SHP77 treated with DMSO at 0.1 percent for 48 hours (cell line): ENCODE measurements at places on chromosomes 11 and 22.

DNA sequence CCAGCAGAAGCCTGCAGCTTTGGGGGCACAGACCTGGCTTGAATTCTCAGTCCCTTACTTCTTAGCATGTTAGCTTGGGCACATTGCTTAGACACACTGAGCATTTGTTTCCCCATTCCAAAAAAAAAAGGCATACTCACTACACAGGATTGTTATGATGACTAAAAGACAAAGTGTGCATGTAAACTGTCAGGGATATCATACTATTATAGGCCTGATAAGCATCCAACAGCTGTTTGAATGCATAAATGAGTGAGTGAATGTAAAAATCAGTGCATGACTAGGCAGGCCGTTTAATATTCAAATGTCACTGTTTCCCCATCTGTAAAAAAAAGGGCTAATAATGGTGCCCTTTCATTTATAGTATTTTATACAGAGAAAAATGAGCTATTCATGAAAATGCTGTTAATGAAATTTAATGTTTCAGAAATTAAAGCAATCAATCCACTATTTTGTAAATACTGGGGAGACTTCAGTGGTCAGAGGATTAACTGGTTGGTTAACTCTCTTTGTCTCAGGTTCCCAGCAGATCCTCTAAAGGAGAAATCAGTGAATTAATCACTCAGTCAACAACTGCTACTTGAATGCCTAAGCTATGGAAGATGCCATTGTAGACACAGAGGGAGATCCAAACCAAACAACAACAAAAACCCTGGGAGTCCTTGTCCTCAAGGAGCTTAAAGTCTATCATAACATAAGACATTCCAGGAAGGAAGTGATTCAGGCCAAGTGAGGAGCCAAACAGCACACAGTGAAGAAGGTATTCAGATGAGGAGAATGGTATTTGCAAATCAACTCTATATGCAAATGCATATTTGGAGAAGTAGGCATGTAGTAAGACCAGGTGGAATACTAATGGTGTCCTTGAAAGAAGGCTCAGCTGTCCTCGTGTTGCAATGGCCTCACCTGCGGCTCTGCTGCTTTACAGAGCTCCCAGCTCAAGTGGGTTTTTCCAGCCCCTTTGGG, 26.8 kb downstream of the BARX2 start:
- no peak for DNase-seq

DNA sequence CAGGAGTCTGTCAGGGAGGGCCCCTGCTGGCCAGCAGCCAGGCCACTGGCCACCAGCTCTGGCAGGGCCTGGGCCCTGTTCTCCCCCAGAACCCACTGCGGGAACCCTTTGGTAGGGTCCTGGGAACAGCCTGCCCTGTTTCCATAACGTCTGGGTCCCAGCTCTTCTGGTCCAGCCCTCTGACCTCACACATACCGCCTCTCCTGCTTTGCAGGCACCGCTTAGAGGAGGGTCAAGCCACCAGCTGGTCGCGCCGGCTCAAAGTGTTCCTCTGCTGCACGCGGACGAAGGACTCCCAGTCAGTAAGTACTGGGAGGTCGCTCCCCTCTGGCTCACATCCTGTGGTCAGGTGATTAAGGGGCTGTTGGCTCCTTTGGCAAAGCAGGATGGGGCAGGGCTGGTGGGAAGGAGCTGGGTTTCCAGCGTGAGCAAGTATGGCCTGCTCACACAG, 26.6 kb upstream of the MYRF start:
- no peak for DNase-seq

GRCh38 chr11:114193730-114194679, 102.2 kb upstream of the NNMT start:
- no peak for DNase-seq

- peak; percentile 41 for DNase-seq
Measured at GRCh38 chr22:38927033-38927781, 30.2 kb upstream of the APOBEC3A start.

DNA sequence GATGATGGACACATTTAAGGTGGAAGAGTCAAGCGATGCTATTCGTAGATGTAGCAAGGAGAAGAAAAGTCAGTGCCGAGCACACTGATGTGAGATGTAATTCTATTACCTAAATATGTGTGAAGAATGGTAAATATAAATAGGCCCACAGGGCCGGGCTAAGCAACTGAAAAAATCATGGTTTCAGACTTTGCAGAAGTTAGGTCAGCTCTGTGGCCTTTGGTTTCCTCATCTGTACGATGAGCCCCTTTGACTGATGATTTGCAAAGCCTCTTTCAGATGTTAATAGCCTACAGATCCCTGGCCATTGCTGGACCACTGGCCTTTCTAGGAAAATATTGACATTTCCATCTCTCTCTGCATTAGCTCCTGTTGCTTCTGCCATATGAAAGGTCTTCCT, 570.8 kb downstream of the OPCML start:
- DNase-seq, result no peak

- DNase-seq, result no peak
Measured at GRCh38 chr22:45649809-45650208, 21.8 kb upstream of the ATXN10 start.

- DNase-seq, result no peak
Measured at GRCh38 chr11:132490978-132491377, 1041.3 kb downstream of the OPCML start.

DNA sequence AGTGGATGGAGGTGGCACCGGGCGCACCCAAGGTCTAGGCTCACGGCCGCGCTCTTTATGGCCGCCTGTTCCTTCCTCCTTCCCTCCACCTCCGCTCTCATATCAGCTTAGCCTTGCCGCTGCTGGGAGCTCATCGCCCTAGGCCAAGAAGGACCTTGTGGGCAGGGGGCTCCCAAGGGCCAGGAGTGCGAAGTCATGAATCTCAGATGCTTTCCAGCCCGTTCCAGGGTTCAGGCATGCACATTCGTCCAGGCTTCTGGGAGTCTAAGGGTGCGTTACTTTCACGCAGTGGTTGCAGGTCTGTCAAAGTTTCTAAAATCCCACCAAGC, 4.1 kb upstream of the GALR3 start:
- DNase-seq, result no peak

DNA sequence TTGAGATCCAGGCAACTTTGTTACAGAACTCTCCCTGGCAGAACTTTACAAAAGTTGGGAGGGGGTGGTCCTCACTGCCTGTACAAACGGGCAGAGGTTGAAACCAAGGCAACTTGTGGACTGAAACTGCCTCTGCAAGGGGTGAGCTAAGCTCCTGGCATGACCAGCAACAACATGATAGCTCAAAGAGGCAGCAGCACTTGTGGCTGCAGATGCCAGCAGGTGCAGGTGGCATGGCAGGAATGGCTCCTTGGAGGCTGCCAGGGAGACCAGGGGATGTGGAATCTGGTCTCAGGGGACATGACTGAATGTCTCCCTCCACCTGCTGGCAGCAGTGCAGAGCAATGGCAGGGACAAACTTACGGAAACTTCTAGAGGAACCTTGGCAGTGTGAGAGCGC, 38.8 kb upstream of the PHF21A start:
- no peak for DNase-seq

GRCh38 chr11:68269414-68270081, 2.2 kb downstream of the C11orf24 start:
- DNase-seq, result no peak

DNA sequence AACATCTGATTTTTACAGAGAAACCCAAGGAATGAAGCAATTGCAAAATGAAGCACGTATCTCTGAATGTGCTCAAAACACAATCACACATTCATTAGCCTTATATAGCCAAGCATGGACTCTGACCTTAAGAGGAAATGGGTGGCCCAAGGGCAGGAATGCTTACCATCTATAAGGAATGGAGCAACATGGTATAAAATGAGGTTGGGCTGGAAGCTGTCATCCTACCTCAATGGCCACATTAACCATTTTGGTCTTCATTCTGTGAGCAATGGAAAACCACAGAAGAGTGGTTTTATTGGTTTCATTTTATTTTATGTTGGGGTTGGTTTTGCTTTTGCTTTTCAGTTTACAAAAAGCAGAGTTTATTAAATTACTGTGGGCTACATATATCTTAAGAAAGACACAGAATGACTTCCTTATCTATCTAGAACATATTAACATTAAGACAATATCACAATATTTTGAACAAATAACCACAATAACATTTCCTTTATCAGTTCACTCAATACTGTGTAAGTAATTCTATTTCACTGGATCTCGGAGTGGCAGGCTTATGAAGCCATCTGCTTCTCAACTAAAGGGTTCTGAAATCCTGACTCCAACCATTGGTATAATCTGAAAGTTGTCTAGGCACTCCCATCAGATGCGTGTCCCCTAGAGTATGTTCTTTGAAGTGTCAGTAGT, 10.8 kb upstream of the MS4A13 start:
- DNase-seq, result no peak

DNA sequence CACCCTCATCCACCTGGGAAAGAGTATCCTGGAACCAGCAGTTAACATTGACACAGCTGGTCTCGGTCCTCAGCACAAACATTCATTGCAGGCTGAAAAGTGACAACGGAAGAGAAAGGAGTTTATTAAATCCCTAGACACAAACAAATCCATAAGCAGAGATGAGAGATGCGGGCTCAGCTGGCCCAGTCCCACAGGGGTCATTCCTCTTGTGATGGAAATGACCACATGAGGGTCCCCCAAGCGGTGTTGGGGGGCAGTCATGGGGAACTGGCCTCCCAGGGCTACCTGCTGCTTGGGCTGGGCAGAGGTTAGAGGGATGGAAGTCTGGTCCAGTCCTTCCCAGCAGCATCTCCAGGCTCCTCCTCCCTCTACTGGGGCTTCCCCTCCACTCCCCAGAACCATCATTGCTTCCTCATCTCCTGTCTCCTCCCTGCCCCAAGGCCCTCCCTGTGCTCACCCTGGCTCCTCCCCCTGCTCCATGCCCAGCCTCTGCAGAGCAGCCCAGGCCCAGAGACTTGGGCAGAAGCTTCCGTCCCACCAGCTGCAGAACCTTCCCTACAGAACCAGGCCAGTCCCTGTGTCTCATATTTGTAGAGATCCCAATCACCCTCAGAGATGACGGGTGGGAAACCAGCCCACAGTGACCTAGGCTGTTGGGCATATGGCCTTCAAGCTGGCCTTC, 5.4 kb upstream of the IGLL5 start:
- DNase-seq, result no peak

DNA sequence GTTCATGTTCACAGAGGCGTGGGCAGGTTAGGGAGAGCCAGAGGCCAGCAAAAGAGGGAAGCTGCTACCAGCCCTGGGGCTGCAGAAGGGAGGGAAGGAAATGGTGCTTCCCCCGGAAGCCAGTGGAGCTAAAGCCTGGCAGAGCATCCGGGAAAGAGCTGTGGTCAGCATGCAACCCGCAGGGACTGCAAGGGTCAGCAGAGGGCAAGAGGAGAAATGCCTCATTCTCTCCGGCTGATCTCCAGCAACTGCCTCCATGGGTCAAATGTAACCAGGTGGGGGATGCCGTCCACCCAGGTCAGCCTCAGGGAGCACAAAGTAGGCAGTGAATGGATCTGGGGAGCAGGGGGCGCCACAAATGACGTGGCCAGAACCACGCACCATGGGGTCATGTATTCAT, 36.9 kb upstream of the PRR5 start:
- DNase-seq, result no peak

GRCh38 chr11:32831221-32831620, 1.5 kb downstream of the PRRG4 start:
- no peak for DNase-seq

- DNase-seq, result no peak
Measured at GRCh38 chr11:125085301-125086081, 22.4 kb downstream of the SLC37A2 start.

- DNase-seq, result no peak
Measured at GRCh38 chr11:33825854-33826560, 51.7 kb upstream of the FBXO3 start.

DNA sequence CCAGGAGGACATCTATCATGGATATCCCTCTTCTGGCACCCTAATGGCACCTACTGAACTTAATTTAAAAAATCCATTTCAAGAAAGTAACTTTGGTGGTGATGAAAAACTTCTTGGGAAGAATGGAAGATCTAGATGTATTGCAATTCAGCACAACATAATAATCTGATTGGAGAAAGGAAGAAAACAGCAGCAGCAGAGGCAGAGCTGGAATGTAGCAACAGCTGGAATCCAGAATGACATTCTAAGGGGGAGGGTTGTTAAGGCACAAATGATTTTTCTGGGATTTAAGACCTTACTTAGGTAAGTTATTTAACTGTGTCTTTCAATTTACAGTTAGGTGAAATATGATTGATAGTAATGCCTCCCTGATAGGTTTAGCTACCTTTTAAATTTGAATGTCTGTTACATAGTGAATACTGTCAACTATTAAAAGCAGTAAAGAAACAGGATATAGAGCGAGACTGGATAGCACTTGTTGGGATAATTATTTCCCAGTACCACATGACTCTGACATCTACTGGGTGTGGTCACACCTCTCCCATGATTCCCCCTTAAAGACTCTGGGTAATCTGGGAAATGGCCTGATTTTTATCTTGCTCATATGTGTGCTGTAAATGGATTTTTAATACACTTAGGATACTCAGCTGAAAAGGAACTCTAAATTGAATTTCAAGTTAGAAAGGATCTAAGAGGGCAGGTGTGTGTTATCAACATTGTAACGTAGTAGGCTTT, 11.7 kb downstream of the CAPRIN1 start:
- no peak for DNase-seq

DNA sequence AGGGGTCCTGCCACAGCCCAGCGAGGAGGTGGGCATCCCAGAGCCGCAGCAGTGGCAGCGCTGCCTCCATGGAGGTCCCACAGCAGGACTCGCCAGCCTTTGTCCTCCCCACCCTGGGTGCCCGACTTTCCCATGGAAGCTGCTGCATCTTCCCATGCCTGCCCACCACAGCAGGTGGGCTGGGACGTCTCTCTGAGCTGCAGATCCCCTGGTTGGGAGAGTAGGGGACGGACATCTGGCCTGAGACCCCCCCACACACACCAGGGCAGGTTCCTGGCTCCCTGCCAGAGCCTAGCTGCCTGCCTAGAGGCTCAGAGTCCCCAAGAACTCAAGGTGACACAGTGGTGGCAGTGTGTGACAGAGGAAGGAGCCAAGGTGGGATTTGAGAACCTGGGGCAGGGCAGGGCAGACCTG, 21.5 kb upstream of the PRR5 start:
- DNase-seq, result no peak

DNA sequence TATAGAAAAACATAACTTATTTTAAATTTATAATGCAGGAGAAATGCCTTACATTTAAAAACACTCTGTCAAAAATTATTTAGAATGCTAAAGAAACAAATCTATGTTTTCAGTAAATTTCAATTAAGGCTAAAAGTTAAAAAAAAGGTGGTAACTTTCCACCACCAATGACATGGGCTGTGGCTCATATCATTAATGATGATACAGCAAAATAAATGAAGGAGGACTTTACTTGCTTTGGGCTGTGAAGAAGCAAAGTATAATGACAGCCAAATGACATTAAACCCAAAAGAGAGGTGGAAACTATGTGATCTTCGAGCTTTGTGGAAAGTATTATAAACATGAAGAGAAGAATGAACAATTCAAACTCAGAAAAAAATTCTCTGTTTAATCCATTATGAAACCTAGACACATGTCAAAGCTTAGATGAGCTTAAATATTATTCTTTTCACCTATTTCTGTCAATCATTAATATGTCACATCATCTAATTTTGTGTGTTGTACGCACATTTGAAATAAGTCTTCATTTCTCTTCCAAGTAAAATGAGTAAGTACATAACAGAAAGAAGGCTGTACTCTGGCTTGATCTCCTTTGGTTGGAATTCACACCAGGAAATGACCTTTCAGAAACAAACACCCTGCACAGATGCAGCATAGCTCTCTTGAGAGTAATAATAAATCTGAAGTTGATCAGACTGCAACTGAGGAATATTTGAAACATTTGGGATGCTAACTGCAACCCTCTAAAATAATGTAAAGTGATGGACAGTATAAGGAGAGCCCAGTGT, 265.8 kb downstream of the TTC28 start:
- DNase-seq, result no peak

GRCh38 chr11:48025984-48026340, 45.6 kb downstream of the PTPRJ start:
- no peak for DNase-seq

GRCh38 chr22:45077286-45077685, 67.5 kb upstream of the PHF21B start:
- no peak for DNase-seq
